Activated naive CD4-positive, alpha-beta T cell treated with Interleukin-2 at 50 U/mL for 16 hours (primary cell): ENCODE measurements at places on chromosomes 2 and 18.

DNA sequence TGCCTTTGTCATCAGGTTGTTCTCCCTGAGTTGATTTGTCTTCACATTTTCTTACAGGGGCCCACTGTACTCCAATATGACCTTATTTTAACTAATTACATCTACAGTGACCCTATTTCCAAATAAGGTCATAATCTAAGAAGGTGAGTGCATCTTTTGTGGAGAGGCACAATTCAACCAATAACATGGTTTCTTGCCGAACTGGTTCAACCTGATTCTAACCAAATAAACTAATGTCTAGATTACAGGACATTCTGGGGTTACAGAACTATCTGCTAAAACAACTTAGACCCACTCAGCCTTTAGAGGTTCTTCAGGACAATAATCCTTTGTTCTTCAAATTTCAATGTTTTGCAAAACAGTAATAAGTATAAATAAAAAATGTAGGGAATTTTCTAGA, 496.5 kb upstream of the SOX11 start:
- no peak for DNase-seq

DNA sequence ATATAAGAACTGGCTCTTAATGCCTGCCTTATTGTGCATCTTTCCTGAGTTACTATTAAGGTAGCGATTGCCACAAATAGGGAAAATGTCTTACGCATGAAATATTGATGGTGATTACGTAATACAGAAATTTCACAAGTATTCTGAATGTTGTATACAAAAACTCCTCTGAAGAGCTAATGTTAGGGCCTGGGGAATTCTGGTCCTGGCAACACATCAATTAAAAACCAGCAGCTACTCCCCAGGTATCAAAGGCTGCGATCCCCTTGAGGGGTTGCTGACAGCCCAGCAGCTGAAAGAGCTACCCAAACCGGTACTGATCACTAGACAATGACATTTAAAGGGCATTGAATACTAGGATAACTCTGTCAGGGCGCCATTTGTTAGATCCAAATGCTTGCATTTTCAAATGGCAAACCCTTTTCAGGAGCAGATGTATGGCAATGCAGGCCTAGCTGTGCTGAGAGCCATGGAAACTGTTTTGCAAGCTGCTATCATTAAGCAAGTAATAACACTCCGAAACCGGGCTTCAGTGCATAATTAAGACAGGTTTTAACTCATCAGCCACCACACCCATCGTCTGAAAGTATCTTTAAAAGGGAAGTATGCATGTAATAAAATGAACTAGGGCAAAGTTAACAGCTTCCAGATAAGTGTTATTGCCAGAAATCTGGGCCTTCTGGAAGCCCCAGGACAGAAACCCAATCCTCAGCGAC, 78.4 kb downstream of the CLHC1 start:
- no peak for DNase-seq

DNA sequence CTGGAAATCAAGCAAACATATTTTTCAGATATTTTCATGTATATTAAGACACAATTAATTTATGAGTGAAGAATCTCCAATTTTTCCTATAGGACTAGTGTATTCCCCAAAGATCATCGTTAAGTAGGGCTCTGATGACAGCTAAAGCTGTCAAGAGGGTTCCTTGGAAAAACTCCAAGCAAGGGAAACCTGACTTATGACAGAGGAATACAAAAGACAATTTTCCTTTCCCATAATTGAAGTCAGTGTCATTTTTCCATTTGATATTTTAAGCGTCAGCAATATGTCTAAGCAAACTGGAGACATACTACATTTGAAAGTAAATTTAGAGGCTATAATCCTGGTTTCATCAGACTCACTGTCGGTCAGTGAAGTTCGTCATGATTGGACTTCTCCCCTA, 36.1 kb downstream of the RIT2 start:
- DNase-seq, result no peak

DNA sequence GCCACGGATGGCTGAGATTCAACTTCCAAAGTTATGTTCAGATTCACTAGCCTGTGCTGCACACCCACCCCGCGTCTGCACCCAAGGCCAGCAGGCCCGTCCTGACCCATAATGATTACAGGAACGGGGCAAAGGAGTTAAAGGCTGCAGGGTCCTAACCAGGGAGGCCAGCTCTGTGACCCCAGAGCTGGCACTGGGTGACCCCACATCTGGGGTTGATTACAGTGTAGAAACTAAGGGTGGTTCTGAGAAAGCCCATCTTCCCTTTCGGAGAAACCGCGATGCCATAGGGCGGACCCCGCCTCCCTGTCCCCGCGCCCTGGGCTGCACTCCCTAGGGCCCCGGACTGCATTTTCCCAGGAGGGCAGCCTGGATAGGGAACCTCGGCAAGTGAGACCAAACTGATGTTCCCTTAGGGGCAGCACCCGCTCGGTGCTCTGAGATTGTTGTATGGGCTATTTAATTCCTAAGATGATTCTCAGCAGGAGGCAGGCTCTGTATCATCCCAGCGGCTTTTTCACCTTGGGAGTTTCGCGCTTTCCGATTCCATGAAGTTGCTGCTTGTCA, 2.2 kb upstream of the GPR148 start:
- DNase-seq, result no peak

DNA sequence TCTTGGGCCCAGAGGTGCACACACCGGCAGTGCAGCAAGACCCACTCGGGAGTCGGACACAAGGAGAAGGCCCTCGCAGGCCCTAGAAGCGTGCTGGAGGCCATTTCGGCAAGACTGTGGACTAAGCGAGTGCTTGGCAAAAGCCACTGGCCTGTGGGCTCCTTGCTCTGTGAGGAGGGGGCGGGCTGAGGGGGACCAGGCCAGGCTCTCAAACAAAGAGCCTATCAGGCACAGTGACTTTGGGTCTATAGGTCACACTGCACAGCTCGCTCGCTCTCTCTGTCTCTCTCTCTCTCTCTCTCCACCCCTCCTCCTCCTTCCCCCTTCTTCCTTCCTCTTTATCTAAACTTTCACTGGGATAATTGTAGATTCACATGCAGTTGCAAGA, 23.6 kb upstream of the ZCCHC2 start:
- no peak for DNase-seq
